ENCODE measurements at places on chromosomes 7 and 10.
A peak's percentile ranks its signal among the peaks of the same experiment; 100 is the strongest.

DNA sequence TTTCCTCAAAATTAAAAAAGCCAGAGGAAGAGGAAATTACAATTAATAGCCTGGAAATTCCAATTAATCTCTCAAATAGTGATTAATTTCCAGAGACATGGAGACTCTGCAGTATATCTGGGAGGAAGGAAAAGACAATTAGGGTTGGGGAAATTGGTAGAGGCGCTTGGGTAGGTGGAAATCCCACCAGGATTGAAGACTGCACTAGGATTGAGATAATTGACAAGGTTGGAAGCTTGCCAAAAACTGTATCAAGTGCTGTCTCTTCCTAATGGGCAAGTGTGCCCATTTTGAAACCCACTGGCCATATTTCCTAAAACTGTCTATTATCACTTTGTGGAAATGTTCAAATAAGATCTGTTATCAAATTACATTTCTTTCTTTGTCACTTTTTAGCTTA is 21.6 kb downstream of the CHN2 start:
- DNase-seq, result peak; percentile 6

DNA sequence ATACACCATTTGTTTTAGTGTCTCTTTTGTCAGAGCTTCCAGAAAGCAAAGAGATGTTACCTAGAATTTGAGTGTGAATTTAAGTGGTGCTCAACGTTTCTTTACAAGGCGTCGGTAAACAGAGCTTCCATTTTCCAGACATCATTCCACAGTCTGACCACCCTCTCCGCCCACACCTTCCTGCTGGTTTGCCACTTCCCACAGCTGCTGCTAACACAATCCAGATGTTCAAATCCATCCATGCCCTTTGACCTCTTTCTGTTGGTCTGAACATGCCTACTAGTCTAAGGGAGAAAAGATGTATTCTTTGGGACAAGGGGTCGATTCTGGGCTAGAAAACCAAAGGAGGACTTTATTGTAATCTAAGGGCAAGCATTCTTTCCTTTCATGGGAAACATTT is 86.1 kb downstream of the FAM107B start:
- no peak for DNase-seq

DNA sequence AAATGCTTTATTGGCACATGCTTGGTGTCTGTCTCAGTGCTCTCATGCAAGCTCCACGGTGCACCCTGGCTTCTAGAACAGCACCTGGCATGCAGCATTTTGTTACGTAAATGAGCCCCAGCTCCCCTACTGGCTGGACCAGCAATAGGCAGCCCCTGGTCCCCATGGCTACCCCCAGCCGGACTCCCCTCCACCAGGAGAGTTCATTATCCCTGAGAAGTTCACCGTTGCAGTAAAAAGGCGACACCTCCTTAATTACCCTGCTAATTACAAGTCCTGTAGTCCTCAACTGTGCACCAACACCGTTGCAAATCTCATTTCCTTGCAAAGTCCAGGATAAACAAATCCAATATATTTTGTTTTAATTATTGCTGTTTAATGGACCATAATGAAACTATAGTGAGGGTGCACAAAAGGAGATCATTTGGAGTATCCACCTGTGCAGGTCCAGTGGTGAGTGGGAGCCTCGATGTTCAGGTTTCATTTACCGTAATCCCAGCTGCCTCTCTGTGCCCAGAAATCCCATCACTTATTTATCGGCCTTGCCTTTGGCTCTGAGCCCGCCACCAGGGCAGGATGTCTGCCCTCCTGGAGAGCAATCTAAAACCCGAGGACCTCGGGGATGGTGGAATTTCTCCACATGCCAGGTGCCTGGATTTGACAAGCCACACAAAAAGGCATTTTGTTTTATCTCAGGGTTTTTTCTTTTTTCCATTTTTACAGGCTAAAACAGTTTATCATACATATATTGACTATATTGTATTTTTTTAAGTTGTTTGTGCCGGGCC is 12.8 kb upstream of the DRGX start:
- DNase-seq, result no peak

DNA sequence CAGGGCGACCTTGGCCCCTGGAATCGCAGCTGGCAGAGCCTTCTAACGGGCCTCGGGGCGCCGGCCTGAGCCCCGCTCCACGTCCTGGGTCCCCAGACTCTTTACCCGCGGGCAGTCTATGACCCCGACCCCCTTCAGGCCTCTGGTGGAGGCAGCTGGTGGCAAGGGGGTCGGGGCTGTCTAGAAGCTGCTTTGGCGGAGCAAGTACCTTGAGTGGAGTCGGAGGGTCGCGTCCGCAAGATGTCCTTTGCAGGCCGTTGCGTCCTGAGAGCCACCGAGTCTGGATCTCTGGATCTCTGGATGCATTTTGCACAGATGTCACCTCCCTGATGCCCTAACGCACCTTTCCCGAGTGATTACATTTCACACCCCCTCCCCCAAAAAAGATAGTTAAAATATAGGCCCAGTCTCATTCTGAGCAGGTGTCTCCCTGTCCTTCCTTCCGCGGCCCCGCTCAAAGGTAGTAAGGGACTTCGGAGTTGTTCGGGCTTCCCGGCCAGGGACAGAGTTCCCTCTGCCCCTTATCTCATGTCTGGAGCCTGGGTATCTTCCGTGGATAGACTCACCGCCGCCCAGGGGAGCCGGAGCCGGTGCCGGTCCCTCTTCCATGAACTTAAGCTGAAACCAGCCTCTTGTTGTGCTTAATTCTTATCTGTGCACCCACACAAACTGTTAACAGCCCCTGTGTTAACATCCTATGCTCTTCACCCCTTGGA is 457 bp downstream of the ACADSB start:
- no peak for DNase-seq

- DNase-seq, result no peak
Measured at GRCh38 chr7:304574-305409, 14.8 kb downstream of the FOXL3 start.

DNA sequence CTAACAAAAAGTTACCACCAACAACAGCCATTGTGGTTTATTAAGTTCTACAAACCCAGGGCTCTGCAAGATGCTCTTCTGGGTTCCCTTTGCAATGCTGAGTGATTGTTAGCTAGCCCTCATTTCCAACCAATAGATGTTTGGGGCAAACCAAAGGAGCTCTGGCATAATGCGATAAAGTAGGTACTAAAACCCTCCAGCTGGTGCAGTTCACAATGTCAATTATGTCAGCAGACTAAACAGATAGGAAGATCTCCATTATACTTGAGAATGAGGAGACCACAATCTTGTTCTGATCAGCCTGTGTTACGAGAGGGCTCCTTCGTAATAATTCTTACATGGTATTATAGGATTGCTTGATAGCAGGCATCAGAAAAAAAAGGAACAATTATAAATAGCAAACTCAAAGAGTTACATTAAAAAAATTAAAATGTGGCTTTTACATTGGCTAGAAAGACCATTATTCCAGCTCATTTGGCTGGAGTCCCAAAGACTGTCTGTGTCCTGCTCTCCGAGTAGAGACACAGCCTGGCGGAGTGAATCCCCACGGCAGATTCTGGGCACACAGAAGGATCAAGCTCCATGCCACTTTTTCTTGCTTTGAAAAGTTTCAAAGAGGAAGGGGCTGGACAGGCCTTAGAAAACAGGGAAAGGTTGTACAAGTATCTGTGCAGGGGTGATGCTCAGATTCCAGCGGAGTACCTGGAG is 93.8 kb downstream of the ZRANB1 start:
- no peak for DNase-seq

- no peak for DNase-seq
Measured at GRCh38 chr7:124723012-124723411, 42.6 kb downstream of the GPR37 start.

DNA sequence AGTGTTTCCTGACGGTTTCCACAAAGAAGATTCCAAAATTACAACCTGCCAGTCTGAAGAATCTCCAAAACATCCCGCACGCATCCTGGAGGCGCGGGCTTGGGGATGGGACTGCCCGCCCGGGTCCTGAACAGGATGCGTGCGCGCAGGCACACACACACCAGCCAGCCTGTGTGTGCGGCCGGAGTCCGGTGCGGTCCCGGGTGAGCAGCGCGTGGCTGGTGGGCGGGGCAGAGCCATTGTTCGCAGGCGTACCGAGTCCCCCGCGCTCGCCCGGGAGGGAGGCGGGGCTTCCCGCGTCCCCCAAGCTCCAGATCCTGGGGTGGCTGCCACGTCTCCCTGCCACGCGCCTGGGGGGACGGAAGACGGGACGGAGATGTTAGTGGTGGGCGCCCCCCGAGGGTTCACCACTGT is 675 bp upstream of the SCD start:
- peak; percentile 33 for DNase-seq

- no peak for DNase-seq
Measured at GRCh38 chr10:55043540-55043939, 242.5 kb upstream of the PCDH15 start.

DNA sequence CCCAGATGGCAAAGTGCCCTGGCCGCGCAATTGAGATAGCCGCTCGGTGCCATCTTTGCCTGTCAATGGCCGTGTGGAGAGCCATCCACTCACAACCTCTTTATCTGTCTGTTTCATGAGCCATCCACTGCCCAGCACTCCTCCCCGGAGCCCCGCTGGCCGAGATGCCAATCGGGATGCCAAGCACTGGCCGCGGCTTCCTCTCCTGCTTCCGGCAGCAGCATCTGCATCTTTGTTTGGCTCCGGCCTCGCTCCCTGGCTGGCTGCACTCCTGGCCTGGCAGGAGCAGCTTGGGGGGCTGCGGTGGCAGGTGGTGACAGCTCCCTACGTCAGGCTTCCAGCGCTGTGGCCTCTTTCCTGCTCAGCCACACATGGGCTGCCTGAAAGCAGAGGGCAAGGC is 231.7 kb downstream of the USP6NL start:
- DNase-seq, result no peak

DNA sequence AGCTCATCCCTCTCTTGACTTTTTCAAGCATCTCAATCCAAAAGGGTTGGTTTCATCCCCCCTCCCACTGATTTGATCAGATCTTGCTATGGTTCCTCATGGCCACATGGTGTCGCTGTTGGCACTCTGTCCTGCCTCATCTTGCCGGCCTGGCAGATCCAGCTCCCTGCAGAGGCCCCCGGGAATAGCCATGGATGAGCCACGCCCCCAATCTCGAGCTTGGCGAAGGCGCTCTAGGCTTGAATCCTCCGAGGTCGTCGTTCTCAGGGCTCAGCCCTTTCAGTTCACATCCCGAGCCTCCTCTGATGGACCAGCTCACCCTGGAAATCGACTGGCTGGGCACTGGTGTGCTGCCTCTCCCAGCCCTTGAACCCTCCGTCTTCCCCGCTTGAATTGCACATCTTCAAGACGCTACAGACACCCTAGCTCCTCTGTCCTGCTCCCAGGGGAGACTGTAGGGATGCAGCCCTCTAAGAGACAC is 628.7 kb downstream of the TYW1 start:
- DNase-seq, result peak; percentile 65

GRCh38 chr10:21519941-21520436 is 5.5 kb downstream of the SKIDA1 start:
- no peak for DNase-seq

GRCh38 chr7:105691082-105691679 is 109.9 kb upstream of the EFCAB10 start:
- no peak for DNase-seq

GRCh38 chr7:120654241-120654640 is 203.7 kb downstream of the TSPAN12 start:
- DNase-seq, result no peak

DNA sequence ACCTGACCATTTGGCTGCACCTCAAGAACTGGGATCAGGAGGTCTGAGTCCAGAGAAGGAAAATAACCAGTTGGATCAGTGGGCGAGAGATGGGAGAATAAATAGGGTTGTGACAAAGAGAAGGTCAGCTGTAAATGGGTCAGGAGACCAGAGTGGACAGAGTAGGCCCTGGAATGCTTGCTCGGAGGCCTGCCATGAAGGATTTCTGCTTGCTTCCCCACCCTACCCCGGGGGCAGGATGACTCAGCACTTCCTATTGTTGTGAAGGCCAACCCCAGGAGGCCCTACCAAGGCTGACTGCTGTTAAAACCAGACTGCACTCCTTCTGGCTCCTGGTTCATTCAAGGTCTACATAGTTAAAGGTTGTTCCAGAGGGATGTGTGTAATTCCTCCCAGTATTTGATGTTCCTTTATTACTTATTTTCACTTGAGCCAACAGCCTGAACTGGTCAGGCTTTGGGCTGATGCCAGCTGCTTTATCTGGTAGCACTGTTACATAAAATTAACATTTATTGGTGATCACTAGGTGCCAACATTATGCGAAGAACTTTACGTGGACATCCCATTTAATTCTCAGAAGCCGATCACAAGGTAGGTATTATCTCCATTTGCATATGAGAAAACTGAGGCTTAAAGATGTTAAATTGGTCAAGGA is 27.3 kb upstream of the IFRD1 start:
- DNase-seq, result no peak

DNA sequence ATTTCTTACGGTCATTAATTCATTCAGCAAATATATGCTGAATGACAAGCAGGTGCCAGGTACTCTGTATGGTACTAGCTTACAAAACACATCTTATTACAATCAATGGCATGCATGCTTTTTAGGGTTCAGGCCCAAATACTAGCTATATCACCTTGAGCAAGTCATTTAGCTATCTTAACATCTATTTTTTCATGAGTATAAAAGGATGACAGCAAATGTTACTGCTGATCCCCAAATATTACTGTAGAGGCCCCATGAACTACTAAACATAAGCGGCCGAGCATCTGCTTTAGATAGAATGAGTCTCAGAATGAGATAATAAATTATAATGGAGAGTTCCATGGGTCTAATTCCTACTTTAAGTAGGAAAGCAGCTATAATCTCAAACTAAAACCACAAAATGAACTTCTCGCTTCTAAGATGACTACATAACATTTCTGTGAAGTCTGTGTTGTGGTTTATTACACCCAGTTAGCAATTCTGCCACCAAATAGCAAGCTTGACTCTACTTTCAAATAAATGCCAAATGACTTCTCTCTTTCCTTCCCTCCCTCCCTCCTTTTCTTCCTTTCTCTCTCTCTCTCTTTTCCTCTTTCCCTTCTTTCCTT is 113.7 kb upstream of the LRRN3 start:
- DNase-seq, result no peak

- DNase-seq, result peak; percentile 8
Measured at GRCh38 chr7:44377681-44378421, 52.5 kb upstream of the CAMK2B start.

DNA sequence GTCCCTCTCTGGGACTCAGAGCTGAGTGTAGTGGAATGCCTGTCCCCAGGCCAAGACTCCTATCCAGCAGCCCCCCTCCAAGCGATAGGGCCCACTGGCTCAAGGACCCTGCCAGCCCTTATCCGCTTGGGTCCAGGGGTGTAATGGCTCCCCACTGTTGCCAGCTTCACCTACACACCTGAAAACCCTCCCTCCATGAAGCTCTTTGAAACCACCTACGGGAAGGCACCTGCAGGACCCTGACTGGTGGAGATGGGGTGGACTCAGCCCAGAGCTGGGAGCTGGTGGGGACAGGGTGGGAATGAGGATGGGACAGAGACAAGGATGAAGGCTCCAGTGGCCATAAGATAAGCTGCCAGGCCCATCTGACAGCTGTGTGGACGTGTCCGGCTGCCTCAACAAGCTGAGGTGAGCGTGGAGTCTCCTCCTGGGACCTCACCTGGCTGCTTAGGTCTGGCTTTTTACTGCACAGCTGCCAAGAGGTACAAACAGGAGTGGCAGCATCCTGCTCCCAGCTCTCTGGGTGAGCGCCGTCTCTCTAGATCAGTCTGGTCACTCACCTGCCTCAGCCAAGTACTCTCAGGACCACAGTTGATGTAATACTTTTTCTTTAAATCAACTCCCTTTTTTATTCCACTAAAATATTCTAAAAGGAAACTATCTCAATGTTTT is 41.9 kb downstream of the DRGX start:
- no peak for DNase-seq

Measured in NCI-H1105 (cell line).